Fibroblast of pulmonary artery (primary cell): ENCODE measurements at places on chromosomes 16 and 17.

GRCh38 chr16:20774703-20775362, 11.0 kb downstream of the ACSM3 start:
- DNase-seq, result peak; percentile 77

GRCh38 chr17:55988861-55989260, 164.4 kb upstream of the ANKFN1 start:
- DNase-seq, result no peak

DNA sequence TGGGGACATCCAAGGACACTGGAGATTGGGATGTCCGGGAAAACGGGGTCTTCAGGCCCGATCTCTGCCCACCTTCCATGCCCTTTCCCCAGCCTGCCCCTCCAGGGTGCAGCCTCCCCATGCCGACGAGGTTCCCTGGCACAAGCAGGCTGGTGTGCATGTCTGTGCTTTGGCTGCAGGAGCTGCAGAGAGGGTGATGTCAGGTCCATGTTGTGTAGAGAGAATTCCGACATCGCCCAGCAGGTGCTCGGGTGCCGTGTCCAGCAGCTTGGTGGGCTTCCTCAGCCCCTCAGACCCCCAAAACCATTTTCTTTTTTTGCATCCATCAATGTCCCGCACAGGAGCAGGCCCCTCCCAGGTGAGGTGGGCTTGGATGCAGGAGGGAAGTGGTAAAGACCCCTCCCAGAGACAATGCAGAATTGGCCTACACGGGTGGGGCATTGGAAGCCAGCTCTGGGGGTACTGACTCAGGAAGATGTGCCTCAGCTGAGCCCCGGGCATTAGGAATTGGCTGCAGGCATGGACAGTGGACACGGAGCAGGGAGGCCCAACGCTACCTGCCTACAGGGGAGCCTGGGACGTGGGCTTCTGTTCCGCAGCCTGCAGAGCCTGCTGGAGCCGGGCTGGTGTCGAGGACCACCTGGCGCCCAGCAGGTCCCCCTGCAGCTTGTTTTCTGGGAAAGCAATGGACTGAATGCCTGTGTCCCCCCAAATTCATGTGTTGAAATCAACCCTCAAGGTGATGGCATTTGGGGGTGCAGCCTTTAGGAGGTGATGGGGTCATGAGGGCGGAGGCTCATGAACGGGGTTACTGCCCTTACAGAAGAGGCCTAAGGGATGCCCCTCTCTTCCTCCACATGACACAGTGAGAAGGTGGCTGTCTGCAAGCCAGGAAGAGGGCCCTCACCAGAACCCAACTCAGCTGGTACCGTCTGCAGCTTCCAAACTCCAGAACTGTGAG, 97.5 kb downstream of the METRNL start:
- no peak for DNase-seq

DNA sequence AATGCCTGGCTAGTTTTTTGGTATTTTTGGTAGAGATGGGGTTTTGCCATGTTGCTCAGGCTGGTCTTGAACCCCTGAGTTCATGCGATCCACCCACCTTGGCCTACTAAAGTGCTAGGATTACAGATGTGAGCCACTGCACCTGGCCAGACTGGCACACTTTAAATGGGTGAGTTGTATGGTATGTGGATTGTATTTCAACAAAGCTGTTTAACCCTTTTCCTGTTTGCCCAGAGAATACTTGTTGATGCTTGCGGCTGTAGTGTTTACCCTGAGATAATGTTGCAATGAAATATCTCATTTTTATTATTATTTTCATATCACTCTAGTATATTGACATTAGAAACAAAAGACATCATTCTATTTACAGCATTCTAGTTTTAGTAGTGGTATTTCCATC, 17.1 kb upstream of the TMEM94 start:
- no peak for DNase-seq

- peak; percentile 43 for DNase-seq
Observed at GRCh38 chr17:37506678-37507077, 17.0 kb downstream of the DUSP14 start.

DNA sequence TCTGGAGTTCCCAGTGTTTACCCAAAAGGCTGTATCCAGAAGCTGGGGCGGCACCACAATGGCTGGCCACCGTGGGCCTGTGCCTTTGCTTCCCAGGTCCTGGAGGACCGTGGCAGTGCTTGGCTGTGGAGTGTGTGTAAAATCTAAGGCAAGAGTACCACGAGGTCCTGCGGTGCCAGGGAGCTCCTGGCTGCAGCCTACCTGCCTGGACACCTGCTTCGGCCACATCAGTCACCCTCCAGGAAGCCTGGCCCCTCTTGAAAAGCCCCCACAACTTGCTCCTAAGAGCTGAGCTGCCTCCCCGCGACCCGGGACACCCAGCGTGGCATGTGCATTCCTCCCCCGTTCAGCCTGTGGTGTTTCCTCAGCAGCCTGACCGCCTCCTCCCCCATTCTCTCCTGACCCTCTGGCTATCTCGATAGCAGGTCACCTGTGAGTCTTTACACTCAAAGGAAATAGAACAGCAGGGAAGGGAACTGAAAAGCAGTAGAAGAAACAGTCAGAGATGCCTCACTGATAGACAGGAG, 7.9 kb downstream of the TIMM22 start:
- DNase-seq, result no peak

- DNase-seq, result no peak
Observed at GRCh38 chr17:28426081-28426519, 20.1 kb upstream of the SLC46A1 start.

- DNase-seq, result no peak
Observed at GRCh38 chr17:34006126-34006525, 249.0 kb upstream of the CCL2 start.

DNA sequence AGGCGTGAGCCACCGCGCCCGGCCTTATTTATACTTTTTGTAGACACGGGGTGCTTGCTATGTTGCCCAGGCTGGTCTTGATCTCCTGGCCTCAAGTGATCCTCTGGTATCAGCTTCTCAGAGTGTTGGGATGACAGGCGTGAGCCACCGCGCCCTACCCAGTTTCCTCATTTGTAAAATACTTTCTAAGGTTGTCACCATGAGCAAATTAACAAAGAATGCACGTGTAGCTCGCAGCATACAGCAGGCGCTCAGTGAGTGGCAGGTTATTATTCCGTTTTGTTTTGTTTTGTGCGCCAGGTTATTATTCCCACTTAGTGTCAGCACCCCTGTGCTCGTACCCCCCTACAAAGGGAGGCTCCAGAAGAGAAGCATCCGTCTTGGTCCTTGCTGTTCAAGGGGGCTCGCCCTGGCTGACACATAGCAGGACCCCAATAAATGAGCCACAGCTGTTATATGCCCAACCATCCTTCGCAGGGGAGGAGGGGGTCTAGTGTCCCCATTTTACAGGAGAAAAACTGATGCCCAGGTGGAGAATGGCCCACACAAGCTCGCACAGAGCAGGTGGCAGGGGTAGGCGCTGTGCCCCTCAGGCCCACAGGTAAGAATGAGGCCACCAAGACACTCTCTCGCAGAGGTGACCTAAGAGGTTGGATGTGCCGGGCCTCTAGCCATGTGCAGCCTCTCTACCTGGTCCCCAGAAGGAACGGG, 686 bp upstream of the MIEF2 start:
- DNase-seq, result no peak

GRCh38 chr17:49013311-49014213, 16.4 kb downstream of the IGF2BP1 start:
- no peak for DNase-seq
